Karpas-422 (cell line): ENCODE measurements at places on chromosomes 16 and 17. TPM values are rescaled to one million over a fixed set of nuclear protein-coding genes. Genes with fewer than 3 reads are reported as not detected.
A peak's percentile ranks its signal among the peaks of the same experiment; 100 is the strongest.

DNA sequence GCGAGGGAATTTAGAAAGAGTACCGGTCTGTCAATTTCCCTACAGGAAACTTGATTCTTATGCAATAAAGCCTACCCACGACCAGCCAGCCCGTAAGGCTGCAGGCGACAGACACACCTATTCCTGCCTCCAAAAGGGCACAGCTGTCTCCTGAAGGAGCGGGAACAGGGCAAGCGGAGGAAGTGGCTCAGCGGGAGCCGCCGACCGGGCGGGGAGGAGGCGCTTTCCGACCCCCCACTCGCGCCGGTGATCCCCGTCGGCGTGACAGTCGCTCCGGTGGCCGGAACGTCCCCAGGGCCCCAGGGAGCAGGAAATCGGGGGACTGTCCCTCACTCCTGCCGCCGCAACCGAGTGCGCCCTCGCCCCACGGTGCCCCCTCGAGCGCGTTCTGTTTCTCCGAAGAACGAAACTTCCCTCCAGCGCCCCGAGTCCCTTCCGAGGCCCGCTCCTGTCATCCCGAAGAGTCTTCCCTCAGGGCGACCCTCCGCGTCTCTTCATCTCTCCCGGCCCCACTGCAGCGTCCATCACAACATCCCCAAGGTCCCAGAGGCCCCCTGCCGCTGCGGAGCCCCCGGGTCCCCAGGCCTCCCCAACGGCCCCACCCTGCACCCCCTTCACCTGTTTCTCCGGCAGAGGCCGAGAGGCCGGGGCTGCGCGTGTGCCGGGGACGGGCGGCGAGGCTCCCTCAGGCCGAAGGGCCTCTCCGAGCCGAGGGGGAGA lies 421 bp downstream of the STAT3 start:
- DNase-seq: peak; percentile 53
- no peaks in the 10 kb centered on the region for H3K36me3 ChIP-seq
- peaks cover 26% of the 10 kb centered on the region for H3K4me1 ChIP-seq
- H3K27me3 ChIP-seq: no peaks in the 10 kb centered on the region
- no peak overlapping the region for H3K27ac ChIP-seq
- peak overlapping the region; percentile 90 for H3K4me3 ChIP-seq

DNA sequence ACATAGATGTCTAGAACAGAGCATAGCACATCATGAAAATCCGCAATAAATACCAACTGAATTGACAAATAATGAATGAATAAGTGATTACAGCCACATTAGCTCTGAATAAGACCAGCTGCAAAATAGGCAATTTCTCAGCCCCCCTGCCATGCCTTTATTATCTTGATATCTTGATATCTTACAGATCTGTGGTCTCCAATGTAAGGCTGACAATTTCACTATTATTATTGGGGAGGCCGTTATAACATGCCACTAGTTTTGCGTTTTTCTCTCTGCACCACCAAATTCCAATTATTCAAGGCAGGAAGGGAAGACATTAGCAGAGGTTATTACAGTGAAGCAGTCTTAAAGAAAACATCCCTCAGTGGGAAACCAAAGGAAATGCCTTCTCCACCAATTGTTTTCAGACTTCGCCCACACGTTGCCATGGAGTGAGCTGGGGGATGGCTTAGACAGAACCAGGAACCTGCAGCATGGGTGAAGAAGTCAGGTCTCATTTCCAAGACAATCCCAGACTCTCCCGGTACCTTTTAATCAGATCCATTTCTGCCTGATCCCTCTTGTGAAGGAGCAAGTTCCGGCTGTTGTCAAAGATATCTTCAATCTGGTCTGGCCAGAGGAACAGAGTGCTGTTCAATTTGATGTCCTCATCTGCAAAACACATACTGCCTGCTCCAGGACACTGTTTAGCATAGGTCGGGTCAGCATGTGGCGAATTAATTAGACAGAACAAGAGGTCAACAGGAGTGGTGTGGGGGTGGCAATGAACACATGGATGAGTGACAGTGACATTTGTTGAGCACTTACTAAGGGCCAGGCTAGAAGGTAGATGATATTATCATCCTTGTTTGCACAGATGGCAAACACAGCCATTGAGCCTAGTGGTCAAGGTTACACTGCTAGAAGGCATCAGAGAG lies 46.4 kb downstream of the DNAH3 start:
- H3K4me1 ChIP-seq: no peaks in the 10 kb centered on the region
- no peaks in the 10 kb centered on the region for H3K36me3 ChIP-seq
- H3K4me3 ChIP-seq: no peak overlapping the region
- H3K27ac ChIP-seq: no peak overlapping the region

Gene HLF
- not detected in 2 replicates for total RNA-seq

- H3K4me3 ChIP-seq: peak overlapping the region; percentile 83
- H3K27ac ChIP-seq: peak overlapping the region; percentile 60
- peaks cover 10% of the 10 kb centered on the region for H3K36me3 ChIP-seq
- no peak for DNase-seq
- no peaks in the 10 kb centered on the region for H3K27me3 ChIP-seq
- H3K4me1 ChIP-seq: peaks cover 34% of the 10 kb centered on the region
Measured at GRCh38 chr16:57244463-57244766, 644 bp upstream of the ARL2BP start.

GRCh38 chr16:2078691-2079090 lies 30.9 kb downstream of the TSC2 start:
- no peaks in the 10 kb centered on the region for H3K4me1 ChIP-seq
- no peak for DNase-seq
- no peak overlapping the region for H3K27ac ChIP-seq
- H3K36me3 ChIP-seq: no peaks in the 10 kb centered on the region

GRCh38 chr17:39549747-39550573 lies 57.8 kb downstream of the NEUROD2 start:
- peaks cover 44% of the 10 kb centered on the region for H3K4me1 ChIP-seq
- DNase-seq: peak; percentile 72
- peak overlapping the region; percentile 92 for H3K27ac ChIP-seq
- H3K4me3 ChIP-seq: peak overlapping the region; percentile 43
- no peaks in the 10 kb centered on the region for H3K27me3 ChIP-seq
- H3K36me3 ChIP-seq: no peaks in the 10 kb centered on the region; the same call in 1 of the 2 replicates

- no peak overlapping the region for H3K27ac ChIP-seq
- no peaks in the 10 kb centered on the region for H3K36me3 ChIP-seq
- H3K4me1 ChIP-seq: peaks cover 2% of the 10 kb centered on the region; the same call in 1 of the 2 replicates
- no peak for DNase-seq
Measured at GRCh38 chr17:66733759-66734158, 101.2 kb upstream of the CACNG5 start.

Gene BIRC5
- total RNA-seq: 45.4 and 46.8 TPM in 2 replicates

DNA sequence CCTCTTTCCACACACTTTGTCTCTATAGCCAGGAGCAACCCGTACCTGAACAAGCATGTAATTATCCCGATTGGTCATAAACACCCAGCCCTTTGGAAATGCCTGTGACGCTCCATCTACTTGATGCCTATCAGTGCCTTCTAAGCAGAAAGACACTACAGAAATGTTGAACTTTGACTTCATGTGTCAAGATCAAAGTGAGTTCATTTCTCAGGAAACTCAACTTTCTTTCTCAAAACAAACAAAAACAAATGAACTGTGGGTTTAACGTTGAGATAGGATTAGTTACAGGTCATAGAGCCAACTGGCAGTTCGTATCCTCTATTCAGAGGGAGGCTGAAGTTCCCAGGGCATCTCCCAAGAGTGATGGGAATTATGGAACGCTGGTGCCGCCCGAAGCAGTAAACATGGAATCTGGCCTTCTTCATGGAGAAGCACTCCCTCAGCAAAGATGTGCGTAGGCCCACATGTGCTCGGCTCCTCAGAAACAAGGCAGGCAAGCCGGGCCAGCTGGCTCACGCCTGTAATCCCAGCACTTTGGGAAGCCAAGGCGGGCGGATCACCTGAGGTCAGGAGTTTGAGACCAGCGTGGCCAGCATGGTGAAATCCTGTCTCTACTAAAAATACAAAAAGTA lies 9.5 kb downstream of the SLC6A4 start:
- no peak for DNase-seq
- no peaks in the 10 kb centered on the region for H3K27me3 ChIP-seq
- H3K36me3 ChIP-seq: no peaks in the 10 kb centered on the region
- no peak overlapping the region for H3K27ac ChIP-seq
- no peak overlapping the region for H3K4me3 ChIP-seq

Gene CDH5
- total RNA-seq: not detected in 2 replicates

DNA sequence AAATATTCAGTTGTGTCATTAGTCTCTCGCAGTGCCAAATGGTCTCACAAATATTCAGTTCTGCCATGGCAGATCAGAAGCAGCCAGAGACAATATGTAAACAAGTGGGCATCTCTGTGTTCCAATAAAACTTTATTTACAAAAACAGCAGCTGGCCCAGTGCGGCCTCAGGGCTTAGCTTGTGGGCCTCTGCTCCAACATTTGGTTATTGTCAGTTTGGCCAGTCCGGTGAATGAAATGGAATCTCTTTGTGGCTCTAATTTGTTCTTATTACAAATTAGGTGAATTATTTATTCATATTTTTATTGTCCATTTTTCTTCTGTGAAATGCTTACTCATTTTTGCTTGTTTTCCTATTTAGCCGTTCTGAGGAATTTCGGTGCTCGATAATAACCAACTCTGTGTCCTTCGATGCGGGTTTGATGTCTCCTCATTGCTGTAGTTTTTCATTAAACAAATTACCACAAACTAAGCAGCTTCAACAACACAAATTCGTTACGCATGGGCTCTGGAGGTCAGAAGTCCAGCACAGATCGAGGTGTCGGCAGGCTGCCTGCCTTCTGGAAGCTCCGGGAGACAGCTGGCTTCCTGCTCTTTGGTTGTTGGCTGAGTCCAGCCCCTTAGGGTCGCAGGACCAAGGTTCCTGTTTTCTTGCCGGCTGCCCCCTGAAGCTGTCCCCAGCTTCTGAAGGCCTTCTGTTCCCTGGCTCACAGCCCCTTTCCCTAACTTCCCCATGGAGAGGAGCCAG lies 4.1 kb upstream of the SLC38A10 start:
- no peak overlapping the region for H3K27ac ChIP-seq
- peaks cover 13% of the 10 kb centered on the region for H3K4me1 ChIP-seq
- no peak for DNase-seq
- no peaks in the 10 kb centered on the region for H3K27me3 ChIP-seq
- no peaks in the 10 kb centered on the region for H3K36me3 ChIP-seq
- H3K4me3 ChIP-seq: no peak overlapping the region

Gene SLFN14
- 0.11 TPM in 1 of 2 replicates, not detected in the other for total RNA-seq

Gene KRTAP2-4
- not detected in 2 replicates for total RNA-seq

Gene CPNE2
- total RNA-seq: 4.6 and 5.1 TPM in 2 replicates

GRCh38 chr16:8943966-8944759 lies 19.5 kb downstream of the USP7 start:
- H3K27me3 ChIP-seq: peaks cover 18% of the 10 kb centered on the region; the same call in 1 of the 2 replicates
- peak overlapping the region; percentile 65 for H3K4me3 ChIP-seq
- peak overlapping the region; percentile 94 for H3K27ac ChIP-seq
- H3K4me1 ChIP-seq: peaks cover 98% of the 10 kb centered on the region
- H3K36me3 ChIP-seq: no peaks in the 10 kb centered on the region; the same call in 1 of the 2 replicates

- no peaks in the 10 kb centered on the region for H3K27me3 ChIP-seq
- H3K4me1 ChIP-seq: peaks cover 33% of the 10 kb centered on the region
- H3K27ac ChIP-seq: no peak overlapping the region
- no peaks in the 10 kb centered on the region for H3K36me3 ChIP-seq
- no peak overlapping the region for H3K4me3 ChIP-seq
Measured at GRCh38 chr16:46746821-46747776, 1.0 kb downstream of the MYLK3 start.

- DNase-seq: no peak
Measured at GRCh38 chr16:4597174-4597573, 17.5 kb downstream of the UBALD1 start.

Gene SLC12A3
- 0.14 TPM in 1 of 2 replicates, not detected in the other for total RNA-seq

DNA sequence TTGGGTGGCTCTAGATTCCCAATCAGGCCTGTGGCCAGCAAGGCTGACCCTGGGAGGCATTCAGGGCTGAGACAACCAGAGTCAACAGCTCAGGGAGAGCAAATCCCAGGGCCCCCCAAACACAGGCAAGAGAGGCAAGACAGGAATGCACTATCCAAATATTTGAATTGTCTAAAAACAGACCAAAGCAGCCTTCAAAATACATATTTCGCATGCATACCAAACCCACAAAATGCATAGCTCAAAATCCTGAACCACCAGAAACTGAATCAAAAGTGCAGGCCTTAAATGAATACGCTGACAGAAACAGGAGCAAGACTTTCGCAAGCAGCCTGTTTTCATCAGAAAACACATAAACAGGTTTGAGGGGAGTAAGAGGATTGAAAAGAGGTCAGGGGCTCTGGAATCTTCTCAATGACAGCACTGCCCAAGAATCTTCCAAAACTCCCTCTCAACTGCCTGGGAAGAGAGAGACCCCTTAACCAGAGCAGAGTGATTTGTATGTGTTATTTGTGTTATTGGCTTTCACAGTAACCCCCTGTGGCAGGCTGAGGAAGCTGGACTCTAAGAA lies 213.6 kb upstream of the CDH5 start:
- no peak overlapping the region for H3K27ac ChIP-seq
- no peaks in the 10 kb centered on the region for H3K4me1 ChIP-seq
- DNase-seq: no peak
- no peak overlapping the region for H3K4me3 ChIP-seq
- no peaks in the 10 kb centered on the region for H3K36me3 ChIP-seq

- no peaks in the 10 kb centered on the region for H3K27me3 ChIP-seq
- no peaks in the 10 kb centered on the region for H3K36me3 ChIP-seq
- H3K27ac ChIP-seq: no peak overlapping the region
- DNase-seq: no peak
- H3K4me3 ChIP-seq: no peak overlapping the region
- H3K4me1 ChIP-seq: peaks cover 31% of the 10 kb centered on the region
Measured at GRCh38 chr17:17032131-17032692, 10.0 kb upstream of the MPRIP start.

Gene CARD14
- 0.07 TPM in 1 of 2 replicates, not detected in the other for total RNA-seq

DNA sequence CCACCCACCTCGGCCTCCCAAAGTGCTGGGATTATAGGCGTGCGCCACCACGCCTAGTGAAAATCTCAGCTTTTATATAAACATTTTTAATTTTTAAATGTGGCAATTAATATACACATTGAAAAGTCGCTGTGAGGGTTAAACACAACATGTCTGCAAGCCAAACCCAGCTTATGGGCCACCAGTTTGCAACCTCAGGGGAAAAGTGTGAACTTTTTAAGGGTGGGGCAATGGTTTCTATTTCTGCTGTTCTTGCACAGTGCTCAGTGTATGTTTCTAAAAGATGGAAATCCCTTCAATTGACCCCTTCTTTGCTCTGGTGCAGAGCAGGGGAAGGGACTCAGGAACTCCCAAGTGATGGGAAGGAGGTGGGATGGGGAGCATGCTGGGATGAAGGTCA lies 18.3 kb upstream of the SUPT4H1 start:
- no peaks in the 10 kb centered on the region for H3K4me1 ChIP-seq
- H3K27me3 ChIP-seq: no peaks in the 10 kb centered on the region
- H3K27ac ChIP-seq: no peak overlapping the region
- no peak overlapping the region for H3K4me3 ChIP-seq

GRCh38 chr16:61926766-61927165 lies 109.5 kb downstream of the CDH8 start:
- no peaks in the 10 kb centered on the region for H3K27me3 ChIP-seq
- no peaks in the 10 kb centered on the region for H3K36me3 ChIP-seq
- no peaks in the 10 kb centered on the region for H3K4me1 ChIP-seq
- H3K27ac ChIP-seq: no peak overlapping the region
- no peak overlapping the region for H3K4me3 ChIP-seq
- no peak for DNase-seq
